ENCODE measurements at places on chromosomes 3 and 15.

GRCh38 chr3:162015856-162016255 lies 519.2 kb downstream of the OTOL1 start:
- no peak for DNase-seq

- DNase-seq = no peak
Observed at GRCh38 chr3:193049935-193050334, 132.3 kb upstream of the MB21D2 start.

DNA sequence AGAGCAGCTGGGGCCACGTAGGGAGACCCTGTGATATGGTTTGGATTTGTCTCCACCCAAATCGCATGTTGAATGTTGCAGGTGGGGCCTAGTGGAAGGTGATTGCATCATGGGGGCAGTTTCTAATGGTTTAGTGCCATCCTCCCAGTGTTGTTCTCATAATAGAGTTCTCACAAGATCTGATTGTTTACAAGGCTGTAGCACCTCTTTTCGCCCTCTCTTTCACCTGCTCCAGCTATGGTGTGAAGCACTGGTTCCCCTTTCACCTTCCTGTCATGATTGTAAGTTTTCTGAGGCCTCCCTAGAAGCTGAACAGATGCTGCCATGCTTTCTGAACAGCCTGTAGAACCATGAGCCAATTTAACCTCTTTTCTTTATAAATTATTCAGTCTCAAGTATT lies 198.9 kb upstream of the CBLB start:
- no peak for DNase-seq

- no peak for DNase-seq
Observed at GRCh38 chr3:117793622-117794265, 1084.2 kb downstream of the TUSC7 start.

DNA sequence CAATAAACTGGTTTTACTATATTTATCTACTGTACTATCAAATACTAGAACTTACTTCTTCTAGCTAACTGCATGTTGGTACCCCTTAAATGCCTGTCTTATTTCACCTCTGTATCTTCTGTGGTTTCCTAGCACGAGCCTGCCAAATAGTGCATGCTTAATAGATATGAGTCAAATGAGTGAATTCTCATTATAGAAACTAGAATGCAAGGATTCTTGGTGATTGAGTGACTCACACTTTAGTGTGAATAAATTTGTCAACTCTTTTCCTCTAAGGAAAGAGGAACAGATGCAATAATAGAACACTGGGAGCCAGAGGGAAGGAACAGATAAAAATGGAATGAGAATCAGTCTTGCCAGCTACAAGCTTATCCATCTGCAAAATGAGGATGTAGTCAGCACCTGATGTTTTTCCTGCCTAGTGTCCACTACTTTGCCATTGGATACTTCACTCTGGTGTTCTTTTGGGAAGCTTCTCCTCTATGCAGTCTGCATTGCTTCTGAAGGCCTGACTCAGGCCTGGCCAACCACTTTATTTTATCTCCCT lies 189.1 kb upstream of the CADPS start:
- DNase-seq = no peak

DNA sequence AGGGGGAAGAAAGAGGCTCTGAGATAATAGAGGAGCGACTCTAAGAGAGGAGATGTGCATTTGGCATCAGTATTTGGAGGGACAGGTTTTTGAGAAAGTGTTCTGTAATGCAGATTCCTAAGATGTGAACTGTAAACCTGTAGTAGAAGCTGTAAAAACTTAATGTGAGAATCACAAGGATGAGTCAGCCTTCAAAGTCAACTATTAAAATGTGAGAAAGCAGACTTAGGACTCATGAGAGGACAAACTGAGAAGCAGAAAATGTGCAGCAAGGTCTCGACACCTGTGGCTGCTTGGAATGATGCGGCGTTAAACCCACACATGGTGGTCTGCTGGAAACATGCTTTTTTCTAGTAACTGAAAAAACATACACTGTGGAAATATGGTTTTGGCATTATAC lies 36.0 kb downstream of the USP13 start:
- DNase-seq = no peak

DNA sequence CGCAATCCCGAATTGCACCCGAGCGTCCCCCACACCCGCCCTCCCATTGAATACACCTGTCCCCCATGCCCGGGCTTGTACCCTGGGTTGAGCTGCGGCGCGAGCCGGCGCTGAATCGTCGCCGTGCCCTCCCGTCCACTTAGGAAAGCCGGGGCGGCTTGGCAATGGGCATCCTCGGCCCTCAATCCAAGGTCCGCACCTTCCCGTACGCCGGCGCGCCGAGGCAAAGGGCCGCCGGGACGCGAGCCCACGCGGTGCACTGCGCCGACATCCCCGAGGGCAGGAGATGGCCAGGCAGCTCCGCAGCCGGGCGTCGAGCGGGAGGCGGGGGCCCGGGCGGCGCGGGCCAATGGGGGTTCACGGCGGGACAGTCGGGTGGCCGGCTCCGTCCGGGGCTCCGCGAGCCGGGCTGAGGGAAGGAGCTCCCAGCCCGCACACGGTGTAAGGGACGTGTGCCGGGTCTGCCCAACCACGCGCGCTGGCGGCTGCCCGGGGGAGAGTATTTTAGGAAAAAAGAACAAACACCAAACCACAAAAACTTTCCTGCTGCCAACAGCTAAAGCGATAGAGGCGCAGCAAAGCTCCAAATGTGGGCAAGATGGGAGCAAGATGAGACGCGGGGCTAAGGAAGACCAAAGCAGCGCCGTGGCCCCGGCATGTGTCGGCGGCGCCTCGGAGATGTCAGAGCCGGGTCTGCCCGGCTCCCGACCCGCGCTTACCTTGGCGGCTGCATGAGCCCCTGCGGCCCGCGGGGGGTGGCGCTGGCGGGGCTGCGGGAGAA lies 621 bp downstream of the RGMA start:
- no peak for DNase-seq

- no peak for DNase-seq
Observed at GRCh38 chr3:140403079-140403478, 274.8 kb upstream of the TRIM42 start.

DNA sequence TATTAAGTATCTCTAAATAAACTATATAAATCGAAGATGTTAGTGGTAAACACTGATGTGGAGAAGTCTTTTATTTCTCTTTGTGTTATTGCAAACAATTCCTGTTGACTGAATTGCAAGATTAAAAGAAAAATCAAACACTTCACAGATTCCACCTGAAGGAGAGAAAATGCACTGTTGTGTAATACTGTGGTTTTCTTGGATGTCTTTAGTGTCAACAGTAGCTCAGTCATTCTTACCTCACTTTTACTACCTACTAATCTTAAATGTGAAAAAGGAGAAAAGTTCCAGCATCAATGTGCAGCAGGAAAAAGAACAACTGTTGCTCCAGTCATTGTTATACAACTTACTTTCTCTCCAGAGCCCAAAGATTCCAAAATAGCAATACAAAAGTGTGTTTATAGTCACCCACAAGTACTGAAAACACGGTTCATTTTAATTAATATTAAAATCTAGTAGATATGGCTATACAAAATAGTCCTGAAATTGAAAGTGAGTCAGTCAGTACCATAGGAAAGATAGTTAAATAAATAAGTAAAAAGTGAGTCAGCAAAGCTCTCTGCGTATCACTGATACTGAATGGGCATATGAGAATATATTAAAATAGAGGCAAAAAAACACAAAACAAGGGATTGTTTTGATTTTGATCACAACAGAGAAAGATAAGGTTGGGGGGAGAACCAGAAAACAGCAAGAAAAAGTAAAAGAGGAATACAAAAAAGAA lies 90.5 kb upstream of the CSPG5 start:
- DNase-seq = no peak

- DNase-seq = no peak
Observed at GRCh38 chr3:110311541-110311940, 760.1 kb upstream of the NECTIN3 start.

DNA sequence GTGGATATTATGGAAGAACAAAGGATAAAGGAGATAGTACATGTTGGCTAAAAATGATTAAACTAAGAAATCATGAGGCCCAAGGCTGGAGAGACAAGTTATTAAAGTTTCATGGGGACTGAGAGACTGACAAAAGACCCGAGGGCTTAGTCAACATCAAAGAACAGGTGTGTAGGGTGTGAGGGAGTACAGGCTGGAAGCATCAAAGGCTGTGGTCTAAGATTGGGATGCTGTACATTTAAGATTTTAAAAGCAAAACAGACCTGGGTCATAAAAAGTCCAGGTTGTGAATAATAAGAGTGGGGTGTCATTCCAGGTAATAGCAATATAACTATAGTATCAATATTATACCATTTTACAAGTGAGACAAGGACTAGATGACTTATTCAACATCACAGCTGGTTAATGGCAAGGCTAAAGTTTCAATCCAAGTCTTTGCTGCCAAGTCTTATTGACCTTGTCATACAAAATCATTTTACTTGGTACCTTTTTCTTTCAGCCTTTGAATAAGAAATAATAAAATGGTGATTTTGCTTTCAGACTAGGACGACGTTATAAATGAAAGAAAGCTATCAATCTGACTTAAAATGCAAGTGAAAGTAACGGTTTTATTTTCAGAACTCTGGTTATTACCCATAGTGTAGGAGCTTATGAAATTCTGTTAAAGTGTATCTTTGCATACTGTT lies 211.6 kb downstream of the TNIK start:
- DNase-seq = no peak

- DNase-seq = no peak
Observed at GRCh38 chr3:171442184-171442583, 18.0 kb downstream of the TNIK start.

DNA sequence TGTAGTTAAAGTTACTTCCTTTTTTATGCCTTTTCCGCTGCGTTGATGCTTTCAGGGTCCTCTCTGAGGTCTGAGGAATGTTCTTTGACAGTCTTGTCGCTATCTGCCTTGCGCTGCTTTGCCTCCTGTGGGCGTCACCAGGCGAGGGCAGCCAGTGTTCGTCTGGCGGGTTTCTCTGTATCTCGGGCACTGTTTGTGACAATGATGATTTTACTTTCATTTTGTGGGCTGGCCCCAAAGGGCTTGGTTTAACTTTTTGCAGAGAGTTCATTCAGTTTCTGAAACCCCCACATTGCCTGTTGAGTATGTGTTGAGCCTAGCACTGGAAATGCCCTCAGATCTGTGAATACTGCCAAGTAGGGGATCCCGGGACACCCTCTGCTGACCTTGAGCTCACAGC lies 24.6 kb upstream of the SACM1L start:
- DNase-seq = no peak

GRCh38 chr3:147119989-147120388 lies 286.4 kb downstream of the ZIC4 start:
- no peak for DNase-seq

GRCh38 chr3:106714400-106714799 lies 662.8 kb upstream of the CCDC54 start:
- DNase-seq = no peak

DNA sequence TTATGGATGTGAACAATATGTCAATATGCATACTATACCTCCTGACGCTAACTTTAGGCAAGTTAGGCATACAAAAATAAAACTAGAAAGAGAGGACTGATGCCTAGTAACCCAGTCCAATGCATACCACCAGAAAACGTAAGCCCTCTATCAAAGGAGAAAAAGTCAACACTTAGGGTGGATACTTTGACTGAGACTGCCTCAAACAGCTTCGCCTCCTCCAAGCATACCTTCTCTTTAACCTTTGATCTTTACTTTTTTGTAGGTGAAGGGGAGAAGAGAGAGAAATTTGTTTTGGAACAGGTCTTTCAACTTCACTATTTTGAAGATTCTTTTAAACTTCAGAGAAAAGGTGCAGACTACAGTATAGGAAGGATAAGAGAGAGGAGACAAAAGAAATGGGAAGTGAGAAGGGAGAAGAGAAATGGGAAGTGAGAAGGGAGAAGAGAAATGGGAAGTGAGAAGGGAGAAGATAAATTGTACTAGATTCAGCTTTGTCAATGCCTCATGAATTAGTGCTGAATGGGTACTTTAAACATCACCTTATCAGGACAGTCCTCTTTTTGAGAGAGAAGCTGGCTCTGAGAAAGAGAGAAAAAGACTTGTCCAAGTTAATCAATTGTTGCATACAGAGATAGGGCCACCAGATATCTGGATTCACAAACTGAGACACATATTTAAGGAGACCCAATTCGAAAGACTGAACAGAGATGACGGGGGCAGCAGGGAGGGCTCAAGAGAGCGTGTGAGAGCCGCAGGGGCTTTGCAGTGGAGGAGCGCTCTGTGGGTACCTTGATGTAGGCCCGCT lies 1.0 kb downstream of the P3H2 start:
- DNase-seq = no peak

GRCh38 chr3:130428871-130429712 lies 83.6 kb downstream of the COL6A5 start:
- DNase-seq = no peak

DNA sequence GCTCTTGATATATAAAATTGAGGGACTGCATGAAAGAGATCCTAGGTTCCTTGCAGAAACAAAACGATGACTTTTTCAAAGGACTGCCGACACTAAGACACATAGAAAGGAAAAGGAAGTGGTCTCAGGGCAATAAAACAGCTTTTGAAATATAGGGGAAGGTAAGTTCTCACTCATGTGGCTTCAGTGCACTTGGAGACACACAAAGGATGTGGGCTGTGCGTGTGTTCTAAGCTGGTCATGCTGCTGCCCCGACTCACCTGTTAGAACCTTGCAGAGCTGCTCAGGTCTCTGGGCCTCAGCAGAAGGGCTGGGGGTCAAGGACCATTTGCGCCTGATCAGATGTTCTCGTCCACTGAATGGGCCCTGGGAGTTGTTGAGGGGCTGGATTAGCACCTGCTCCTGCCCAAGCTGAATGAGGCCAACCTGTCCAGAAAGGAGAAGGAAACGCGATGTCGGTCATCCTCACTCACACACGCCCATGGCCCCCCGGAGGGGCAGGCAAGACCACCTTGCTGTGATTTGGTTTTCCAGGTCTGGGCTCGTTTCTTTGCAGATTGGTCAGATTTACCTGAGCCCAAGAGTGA lies 11.1 kb downstream of the ADAMTS17 start:
- no peak for DNase-seq

GRCh38 chr15:70088887-70089691 lies 8.6 kb downstream of the TLE3 start:
- no peak for DNase-seq

- DNase-seq = no peak
Observed at GRCh38 chr3:157094751-157095480, 65.0 kb downstream of the CCNL1 start.

GRCh38 chr3:14797731-14798130 lies 21.0 kb upstream of the FGD5 start:
- no peak for DNase-seq

- no peak for DNase-seq
Observed at GRCh38 chr15:66389098-66389858, 2.6 kb downstream of the MAP2K1 start.

DNA sequence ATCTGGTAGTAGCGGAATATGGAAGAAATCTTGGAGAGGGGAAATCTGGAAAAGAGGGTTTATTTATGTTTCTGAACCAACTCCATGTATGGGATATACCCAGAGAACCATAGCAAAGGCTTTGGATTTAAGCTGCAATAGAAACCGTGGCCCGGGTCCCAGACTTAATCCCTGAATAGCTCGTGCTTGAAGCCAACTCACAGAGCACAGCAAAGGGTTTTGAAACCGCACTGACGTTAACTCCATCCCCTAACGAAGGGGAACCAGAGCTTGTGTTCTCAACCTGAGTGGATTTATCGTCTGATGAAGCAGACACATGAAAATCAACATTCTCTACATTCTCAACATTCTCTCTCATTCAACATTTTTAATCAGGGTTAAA lies 154.6 kb downstream of the APBA2 start:
- no peak for DNase-seq

- no peak for DNase-seq
Observed at GRCh38 chr3:44996556-44996969, 20.5 kb downstream of the EXOSC7 start.

Data from NCI-H1436 treated with DMSO at 0.1 percent for 48 hours (cell line).